ENCODE measurements at places on chromosomes 4 and X. TPM values are rescaled to one million over a fixed set of nuclear protein-coding genes. Genes with fewer than 3 reads are reported as not detected.

GRCh38 chr4:93030670-93031069 is 726.9 kb downstream of the GRID2 start:
- no peak for DNase-seq

- DNase-seq: peak; percentile 32
Observed at GRCh38 chr4:89258506-89258905, 49.1 kb downstream of the GPRIN3 start.

DNA sequence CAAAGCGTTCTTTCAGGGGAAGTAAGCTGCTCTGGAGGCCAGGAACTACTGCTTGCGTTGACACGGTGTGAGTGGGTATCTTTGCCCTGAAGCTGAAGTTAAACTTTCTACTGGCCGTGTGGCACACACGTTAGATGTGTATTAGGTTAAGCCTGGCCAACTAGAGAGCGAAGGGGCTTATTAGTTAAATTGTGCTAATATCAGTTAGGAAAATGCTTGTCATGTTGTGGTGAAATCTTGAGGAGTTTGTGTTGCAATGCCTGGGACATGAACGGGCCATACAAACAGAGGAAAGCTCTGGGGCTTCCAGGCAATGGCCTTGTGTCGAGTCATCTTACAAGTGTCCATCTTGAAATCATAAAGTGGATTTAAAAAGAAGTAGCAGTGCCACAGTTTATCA is 62.6 kb downstream of the NSUN7 start:
- no peak for DNase-seq

The PRRG1 gene
- total RNA-seq: 7.0 TPM

The MND1 gene
- 26.2 TPM for total RNA-seq

All from GM23338 (cell line).